ENCODE measurements at places on chromosomes 1 and 21. TPM values are rescaled to one million over a fixed set of nuclear protein-coding genes. Genes with fewer than 3 reads are reported as not detected.

The DFFA gene
- 48.4 TPM for total RNA-seq

The OR14K1 gene
- total RNA-seq = not detected

- no peak for DNase-seq
Observed at GRCh38 chr1:177891809-177892208, 78.0 kb downstream of the SEC16B start.

- no peak for DNase-seq
Observed at GRCh38 chr1:2228694-2229036, 546 bp downstream of the SKI start.

Data from glomerular endothelial cell (primary cell).